ENCODE measurements at places on chromosomes 3 and 15. TPM values are rescaled to one million over a fixed set of nuclear protein-coding genes. Genes with fewer than 3 reads are reported as not detected.

The ABHD5 gene
- total RNA-seq, result 9.5 TPM

GRCh38 chr3:126056681-126057500, 27.0 kb downstream of the SLC41A3 start:
- DNase-seq, result no peak

DNA sequence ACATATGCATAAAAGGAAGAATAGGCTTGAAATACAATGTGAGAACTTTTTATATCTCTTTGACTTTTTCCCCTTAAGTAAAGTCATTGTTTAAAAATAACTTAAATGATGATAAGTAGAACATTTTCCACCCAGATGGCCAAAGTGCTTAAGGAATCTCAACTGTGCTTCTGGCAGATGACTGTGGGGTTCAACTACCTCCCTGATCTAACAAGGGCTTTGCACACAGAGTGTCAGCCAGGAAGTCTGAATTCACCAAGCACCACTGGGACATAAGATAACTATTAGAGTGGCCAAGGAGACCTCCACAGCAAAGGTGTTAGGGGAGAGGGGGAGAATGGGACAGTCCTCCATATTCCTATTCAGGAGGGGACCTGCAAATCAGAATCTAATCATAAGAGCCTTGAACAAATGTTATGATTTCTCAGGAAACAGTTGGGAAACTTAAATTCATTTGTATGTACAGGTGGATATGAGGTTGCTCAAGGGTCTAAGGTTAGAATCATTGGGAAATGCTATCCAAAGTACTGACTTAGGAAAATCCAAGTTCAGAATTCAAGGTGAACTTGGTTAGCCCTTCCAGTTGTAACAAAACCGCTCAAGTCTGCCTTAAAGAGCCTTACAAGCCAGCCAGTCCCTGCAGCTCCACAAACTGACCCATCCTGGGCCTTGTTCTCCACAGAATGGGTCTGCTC, at the start of gene FETUB:
TSS of gene FETUB (plus strand) at position 622 of the 695 bp plus-strand sequence. CDS start at position 684, 62 bp downstream.
- DNase-seq, result no peak

- no peak for DNase-seq
These were observed 27.4 kb downstream of the PRTG start for GRCh38 chr15:55715355-55716076.

GRCh38 chr3:10502185-10502880, 3.1 kb downstream of the ATP2B2 start:
- DNase-seq, result no peak

The LDHAL6B gene
- total RNA-seq, result not detected

DNA sequence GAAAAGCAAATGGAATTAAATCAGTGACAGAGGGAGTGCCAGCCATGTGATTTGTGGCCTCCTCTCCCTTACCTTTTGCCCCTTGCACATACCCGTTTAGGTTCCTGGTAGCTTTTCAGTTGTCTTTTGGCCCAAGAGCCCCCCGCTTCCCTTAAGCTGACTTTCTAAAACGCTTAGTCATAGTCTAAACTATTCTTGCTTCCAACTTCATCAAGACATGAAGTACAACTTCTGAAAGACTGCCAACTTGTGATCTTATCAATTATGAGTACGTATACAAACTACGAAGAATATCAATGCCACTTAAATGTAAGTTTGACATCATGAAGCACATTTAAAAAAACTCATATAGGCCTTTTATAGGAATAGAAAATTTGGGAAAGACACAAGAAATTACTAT, 61.9 kb downstream of the EIF3J start:
- DNase-seq, result no peak

DNA sequence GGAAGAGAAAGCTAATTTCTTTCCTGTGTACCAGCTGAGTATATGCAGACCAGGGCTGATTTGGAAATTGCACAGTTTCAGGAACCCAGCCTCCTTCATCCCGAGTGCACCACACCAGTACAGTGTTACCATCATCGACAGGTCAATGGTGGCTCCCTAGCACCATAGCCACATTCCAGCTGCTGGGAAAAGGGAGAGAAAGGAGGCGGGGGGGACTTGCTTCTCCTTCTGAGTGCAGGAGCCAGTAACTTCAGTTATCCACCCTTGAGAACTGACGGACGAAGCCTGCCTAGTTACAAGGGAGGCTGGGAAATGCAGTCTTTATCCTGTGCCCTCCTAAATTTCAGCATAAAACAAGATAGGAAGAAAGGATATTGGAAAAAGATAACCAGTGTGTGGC, 129.7 kb upstream of the PRICKLE2 start:
- no peak for DNase-seq

The USP50 gene
- 1.5 TPM for total RNA-seq

DNA sequence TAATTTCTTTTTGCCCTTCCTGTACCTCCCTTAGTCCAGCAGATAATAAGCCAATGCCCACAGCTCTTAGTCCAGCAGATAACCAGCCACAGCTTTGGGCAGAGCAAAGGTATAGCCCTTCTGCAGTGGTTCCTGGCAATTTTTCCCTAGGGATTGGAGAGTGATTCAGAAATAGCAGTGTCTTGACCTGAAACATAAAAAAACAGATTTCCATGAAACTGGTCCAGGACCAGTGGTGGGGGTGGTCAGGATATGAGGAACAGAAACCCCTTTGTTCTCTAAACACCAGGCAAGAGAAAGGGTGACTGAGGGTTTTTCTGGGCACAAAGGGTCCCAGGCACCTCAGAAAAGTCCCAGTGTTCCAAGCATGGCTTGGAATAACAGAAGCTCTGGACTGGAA, 103.4 kb downstream of the ARRDC4 start:
- no peak for DNase-seq

The ACAN gene
- total RNA-seq, result 0.13 TPM

The MRAS gene
- total RNA-seq, result 40.1 TPM

DNA sequence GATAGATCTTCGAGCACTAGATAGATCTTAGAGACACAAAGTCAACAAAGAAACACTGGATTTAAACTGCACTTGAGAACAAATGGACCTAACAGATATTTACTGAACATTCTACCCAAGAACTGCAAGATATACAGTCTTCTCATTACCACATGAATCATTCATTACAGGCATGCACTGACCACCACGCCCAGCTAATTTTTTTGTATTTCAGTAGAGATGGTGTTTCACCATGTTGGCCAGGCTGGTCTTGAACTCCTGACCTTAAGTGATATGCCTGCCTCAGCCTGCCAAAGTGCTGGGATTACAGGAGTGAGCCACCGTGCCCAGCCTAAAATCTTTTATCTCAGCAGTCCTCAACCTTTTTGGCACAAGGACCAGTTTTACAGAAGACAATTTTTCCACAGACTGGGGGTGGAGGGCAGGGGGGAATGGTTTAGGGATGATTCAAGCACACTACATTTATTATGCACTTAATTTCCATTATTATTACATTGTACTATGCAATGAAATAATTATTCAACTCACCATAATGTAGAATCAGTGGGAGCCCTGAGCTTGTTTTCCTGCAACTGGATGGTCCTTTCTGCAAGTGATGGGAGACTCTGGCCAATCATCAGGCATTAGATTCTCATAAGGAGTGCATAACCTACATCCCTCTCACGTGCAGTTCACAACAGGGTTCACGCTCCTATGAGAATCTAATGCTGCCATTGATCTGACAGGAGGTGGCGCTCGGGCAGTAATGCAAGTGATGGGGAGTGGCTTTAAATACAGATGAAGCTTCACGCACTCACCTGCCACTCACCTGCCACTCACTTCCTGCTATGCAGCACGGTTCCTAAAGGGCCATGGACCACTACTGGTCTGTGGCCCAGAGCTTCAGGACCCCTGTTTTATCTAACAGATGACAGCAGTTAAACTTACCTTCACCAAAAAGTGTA, 21.7 kb downstream of the CSNK1G1 start:
- DNase-seq, result no peak

- DNase-seq, result no peak
These were observed 70.4 kb upstream of the BLM start for GRCh38 chr15:90646662-90647305.

The TJP1 gene
- 147 TPM for total RNA-seq

DNA sequence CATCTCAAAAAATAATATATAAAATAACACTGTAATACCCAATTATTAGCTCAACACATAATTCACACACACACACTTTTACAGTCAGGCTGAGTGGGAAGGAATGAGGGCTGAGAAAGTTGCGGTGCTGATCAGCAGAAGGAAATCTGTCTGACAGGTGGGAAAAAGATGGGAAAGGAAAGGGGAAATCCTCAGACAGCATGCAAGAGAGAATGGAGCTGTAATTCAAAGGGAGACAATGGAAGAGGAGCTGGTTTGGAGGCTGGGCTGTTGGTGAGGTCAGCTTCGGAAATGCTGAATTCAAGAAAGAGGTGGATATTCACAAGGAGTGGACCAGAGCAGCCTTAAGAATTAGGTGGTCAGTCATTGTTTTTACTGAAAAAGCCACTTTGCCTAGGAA, 121.6 kb upstream of the LMOD3 start:
- DNase-seq, result no peak

- no peak for DNase-seq
These were observed 4.6 kb downstream of the FGD5 start for GRCh38 chr3:14823393-14823792.

DNA sequence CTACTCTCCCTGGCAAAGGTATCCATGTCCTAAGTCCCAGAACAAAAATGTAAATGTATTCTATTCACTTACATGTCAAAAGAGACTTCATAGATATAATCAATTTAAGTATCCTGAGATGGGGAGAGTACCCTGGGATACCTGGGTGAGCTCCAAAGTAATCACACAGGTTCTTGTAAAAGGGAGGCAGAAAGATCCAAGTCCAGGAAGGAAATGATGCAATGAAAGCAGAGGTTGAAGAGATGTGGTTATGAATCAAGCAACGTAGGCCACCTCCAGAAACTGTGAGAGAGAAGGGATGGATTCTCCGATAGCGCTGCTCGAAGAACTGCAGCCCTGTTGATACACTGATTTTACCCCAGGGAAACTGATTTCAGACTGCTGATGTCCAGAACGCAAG, 93.9 kb upstream of the VGLL3 start:
- no peak for DNase-seq
